ENCODE measurements at places on chromosomes 4 and X.

- no peak for DNase-seq
These were observed 30.6 kb downstream of the USP46 start for GRCh38 chr4:52628543-52628942.

DNA sequence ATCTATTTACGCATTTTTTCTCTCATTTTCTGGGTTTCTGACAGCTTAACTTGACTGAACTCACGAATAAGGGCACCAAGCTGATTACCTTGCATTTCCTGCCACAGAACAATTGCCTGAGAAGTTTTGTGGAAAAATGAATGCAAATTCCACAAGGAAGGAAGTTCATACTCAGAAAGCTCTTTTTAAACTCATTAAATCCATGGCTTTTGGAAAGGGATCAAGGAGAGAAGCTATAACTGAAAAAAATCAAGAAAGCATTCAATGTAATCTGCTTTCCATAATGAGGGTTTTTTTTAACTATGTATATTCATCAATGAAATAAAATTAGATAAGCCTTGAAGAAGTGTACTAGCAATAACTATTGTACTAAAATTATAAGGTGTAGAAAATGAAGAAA, 252.5 kb downstream of the GPM6A start:
- no peak for DNase-seq

DNA sequence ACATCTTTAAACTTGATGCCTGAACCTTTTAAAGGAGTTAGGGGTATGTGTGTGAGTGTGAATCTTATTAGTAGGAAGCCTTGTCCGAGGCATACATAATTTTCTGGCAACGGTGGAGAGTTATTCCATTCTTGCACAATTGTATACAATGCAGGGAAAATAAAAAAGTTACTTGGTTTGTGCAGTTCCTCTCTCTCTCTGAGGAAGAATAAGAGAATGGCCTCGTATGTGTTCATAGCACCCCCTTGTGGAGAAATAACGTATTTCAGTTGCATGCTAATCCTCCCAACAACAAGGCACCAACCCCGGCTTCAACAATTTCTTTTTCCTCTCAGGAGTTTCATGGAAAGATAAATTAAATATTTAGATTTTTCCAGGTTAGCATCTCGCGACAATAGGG, 33.7 kb upstream of the FGF13 start:
- no peak for DNase-seq

- no peak for DNase-seq
These were observed 7.3 kb downstream of the TAB3 start for GRCh38 chrX:30881797-30882196.

- no peak for DNase-seq
These were observed 534 bp downstream of the MSX1 start for GRCh38 chr4:4859799-4860599.

DNA sequence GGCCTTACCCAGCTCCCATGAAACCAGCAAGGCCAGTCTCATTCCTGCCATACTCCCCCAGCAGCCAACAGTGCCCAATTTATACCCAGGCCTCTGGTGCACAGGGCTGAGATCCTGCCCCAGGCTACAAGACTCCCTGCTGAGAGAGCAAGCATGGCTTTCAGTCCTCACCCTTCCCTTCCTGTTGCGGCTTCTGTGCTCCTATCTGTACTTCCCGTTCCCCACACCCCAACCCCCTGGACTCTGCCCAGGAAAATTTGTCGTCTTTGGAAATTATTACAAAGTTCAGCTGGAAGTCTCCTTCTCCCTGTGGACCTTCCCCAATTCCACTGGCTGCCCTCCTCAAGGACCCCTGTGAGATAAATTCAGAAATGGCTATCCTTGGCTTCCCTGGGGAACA, 84.1 kb upstream of the GK2 start:
- no peak for DNase-seq

- no peak for DNase-seq
These were observed 23.9 kb downstream of the HTT start for GRCh38 chr4:3098346-3098745.

- no peak for DNase-seq
These were observed 100.2 kb downstream of the FIP1L1 start for GRCh38 chr4:53477636-53478035.

GRCh38 chrX:40098264-40099054, 701 bp upstream of the BCOR start:
- peak; percentile 3 for DNase-seq

DNA sequence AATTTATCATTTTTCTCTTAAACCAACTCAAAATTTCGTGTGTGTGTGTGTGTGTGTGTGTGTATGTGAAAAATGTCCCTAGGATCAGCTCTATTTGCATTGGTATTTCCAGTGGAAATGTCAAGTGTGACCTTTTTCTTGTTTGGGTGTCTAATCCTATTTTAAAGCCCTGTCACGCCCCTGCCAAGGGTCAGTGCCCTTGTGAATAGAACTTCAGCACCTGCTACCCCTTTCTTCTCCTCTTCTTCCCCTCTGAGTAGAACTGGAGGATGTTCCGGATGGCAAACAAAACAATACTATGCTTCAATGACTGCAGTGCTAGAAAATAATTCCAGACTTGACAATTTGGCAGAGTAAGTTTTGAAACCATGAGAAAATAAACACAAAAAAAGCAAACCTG, 67.3 kb downstream of the SPRY1 start:
- DNase-seq, result no peak

DNA sequence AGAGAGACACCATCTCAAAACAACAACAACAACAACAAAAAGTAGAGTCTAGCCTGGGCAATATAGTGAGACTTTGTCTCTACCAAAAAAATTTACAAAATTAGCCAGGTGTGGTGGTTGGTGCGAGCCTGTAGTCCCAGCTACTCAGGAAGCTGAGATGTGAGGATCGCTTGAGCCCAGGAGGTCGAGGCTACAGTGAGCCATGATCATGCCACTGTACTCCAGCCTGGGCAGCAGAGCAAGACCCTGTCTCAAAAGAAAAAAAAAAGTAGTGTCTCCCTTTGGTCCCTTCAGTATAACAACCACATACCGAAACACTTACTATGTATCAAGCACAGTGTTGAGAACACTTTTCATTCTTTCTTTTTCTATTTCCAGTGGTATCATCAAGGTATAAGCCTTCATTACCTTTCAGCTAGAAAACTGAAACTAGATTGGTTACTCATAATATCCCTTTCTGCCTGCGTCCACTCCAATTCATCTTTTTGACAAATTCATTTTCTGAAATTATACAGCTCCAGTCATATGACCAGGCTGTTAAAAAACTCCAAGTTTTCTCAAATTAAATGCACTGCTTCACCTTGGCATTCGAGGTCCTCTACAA, 54.1 kb downstream of the RPS6KA3 start:
- no peak for DNase-seq

DNA sequence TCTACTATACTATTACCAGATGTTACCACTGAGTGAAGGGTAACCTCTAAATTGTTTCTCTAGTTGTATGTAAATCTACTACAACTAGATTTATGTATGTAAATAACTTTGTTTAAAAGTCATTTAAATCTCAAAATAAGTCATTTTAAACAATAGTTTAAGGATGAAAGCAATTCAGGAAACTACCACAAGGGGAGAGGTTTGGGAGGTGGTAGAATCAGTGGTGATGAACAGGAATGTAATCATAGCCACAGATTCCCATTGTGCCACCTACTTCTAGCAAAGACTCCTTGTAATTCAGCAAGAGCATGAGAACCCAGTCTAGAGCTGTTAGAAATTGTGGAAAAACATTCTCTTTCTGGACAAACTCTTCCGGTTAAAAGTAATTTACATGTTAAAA, 234.6 kb downstream of the SLC7A11 start:
- DNase-seq, result no peak

- no peak for DNase-seq
These were observed 10.4 kb downstream of the KIT start for GRCh38 chr4:54668014-54668611.

DNA sequence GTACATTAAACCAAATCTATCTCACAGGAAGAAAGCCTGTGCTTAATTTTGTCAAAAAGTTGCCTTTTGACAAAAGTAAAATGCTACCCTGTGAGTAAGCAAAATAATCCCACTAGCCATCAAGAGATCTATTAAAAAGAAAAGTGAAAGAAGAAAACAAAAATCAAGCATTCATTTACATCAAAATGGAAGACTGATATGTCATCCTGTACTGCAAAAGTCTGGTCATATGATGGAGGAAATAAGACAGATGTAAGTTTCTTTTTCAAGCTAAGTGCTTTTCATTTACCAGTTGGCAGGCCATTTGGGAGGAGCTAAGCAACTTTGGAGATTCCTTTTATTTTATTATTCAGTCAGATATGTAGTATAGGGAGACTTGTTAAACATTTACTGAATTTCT, 387.4 kb downstream of the SPOCK3 start:
- DNase-seq, result no peak

GRCh38 chr4:10288830-10289537, 168.2 kb downstream of the ZNF518B start:
- no peak for DNase-seq

GRCh38 chr4:88409789-88410188, 31.1 kb downstream of the HERC6 start:
- DNase-seq, result no peak

GRCh38 chr4:1864076-1865008, 6.9 kb upstream of the NSD2 start:
- DNase-seq, result no peak

DNA sequence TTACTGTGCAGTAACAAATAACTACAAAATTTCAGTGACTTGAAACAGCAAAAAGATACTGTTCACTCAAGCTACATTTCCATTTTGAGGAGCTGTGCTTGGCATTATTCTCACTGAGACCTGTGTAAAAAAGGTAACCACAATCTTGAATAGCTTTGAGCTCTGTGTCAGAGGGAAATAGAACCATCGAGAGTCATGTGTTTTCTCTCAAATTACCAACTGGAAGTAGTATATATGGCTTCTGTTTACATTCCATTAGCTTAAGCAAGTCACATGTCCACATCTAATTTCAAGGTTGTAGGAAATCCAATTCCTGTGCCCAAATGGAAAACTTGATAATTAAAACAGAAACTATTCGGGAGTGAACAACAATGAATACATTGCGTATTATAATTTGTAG, 82.9 kb upstream of the BANK1 start:
- no peak for DNase-seq

DNA sequence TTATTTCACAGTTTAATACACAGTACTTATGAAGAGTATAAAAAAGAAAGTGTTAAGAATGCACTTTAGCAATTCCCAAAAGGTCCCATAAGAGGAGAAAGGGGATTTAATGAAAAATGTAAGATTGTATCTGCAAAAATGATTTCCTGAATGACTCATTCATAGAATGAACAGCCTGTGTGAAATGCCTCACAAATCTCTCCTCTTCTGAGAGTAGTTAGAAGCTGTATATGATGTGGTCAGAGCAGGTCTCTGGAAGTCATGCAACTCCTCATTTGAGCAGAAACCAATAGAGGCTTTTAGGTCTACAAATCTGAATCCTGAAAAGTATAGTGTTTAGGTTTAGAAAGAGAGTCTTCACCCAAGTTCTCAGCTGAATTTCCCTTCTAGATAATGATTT, 381.3 kb upstream of the INTU start:
- no peak for DNase-seq

DNA sequence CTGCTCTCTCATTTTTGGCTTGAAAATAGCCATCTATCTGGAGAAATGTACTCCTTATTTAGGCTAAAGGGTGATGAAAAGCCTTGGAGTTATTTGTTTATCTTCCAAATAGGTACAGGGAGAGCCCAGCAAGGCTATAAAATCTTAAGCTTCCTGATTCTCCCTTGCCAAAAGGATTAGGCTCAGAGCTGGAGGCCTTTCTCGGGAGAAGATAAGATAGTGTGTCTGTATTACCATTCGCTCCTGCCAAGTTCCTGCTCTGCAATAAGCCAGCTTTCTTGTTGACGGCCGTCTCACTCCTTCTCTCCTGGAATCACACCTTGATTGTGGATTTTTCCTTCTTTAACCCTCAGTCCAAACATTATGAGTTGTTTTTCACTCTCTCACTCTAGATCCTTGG, 171.8 kb upstream of the TTC29 start:
- DNase-seq, result no peak

DNA sequence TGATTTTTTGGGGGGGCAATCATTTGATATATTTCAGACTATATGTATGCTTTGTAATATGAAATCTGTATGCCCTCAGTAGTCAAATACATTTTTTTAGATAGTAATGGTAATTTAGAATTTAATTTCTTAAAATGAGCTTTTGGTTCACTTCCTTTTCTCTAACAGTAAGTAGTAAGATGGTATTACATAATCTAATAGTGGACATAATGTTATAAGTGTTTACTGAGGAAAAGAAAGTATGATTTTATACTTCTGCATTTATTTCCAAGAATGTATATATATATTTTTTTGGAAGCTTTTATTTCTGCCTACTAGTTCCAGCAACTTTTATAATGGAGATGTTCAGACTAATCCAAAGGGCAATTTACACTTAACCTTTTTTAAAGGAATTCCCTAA, 1450.7 kb upstream of the TENM3 start:
- no peak for DNase-seq

- no peak for DNase-seq
These were observed 141.9 kb downstream of the THOC2 start for GRCh38 chrX:123590842-123591486.

GRCh38 chrX:14832586-14832985, 40.3 kb downstream of the FANCB start:
- DNase-seq, result no peak

- DNase-seq, result no peak
These were observed 101.4 kb upstream of the RAB40AL start for GRCh38 chrX:102835504-102836146.

DNA sequence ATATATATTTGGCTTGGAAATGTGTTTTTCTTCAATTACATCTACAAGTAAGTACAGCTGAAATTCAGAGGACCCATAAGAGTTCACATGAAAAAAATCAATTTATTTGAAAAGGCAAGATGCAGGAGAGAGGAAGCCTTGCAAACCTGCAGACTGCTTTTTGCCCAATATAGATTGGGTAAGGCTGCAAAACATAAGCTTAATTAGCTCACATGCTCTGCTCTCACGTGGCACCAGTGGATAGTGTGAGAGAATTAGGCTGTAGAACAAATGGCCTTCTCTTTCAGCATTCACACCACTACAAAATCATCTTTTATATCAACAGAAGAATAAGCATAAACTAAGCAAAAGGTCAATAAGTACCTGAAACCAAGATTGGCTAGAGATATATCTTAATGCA, 26.1 kb downstream of the NUDT6 start:
- no peak for DNase-seq

GRCh38 chrX:97594646-97595224, 711.0 kb downstream of the RPA4 start:
- DNase-seq, result no peak

- DNase-seq, result no peak
These were observed 381.3 kb upstream of the FGF16 start for GRCh38 chrX:77065896-77066295.

DNA sequence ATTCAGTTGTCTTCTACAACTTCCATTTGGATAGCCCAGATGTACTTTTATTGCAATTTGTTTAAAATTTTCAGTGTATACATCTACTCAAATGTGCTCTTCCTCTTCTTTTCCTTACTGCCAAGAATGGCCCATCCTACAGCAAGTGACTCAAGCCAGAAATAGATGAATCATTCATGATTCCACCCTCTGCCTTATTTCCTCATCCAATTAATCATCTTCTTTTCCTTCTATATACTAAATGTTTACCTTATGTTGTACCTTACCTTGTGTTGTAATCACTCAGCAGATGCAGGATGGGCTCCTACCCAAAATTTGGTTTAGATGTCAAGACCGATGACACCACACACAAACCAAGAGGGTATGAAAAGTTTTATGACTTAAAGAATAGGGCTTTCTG, 437.8 kb downstream of the GRXCR1 start:
- no peak for DNase-seq

Data from NCI-H187 (cell line).